ENCODE measurements at places on chromosomes 4 and X. TPM values are rescaled to one million over a fixed set of nuclear protein-coding genes. Genes with fewer than 3 reads are reported as not detected.

Gene CYSLTR1
- total RNA-seq: 3.1 TPM

DNA sequence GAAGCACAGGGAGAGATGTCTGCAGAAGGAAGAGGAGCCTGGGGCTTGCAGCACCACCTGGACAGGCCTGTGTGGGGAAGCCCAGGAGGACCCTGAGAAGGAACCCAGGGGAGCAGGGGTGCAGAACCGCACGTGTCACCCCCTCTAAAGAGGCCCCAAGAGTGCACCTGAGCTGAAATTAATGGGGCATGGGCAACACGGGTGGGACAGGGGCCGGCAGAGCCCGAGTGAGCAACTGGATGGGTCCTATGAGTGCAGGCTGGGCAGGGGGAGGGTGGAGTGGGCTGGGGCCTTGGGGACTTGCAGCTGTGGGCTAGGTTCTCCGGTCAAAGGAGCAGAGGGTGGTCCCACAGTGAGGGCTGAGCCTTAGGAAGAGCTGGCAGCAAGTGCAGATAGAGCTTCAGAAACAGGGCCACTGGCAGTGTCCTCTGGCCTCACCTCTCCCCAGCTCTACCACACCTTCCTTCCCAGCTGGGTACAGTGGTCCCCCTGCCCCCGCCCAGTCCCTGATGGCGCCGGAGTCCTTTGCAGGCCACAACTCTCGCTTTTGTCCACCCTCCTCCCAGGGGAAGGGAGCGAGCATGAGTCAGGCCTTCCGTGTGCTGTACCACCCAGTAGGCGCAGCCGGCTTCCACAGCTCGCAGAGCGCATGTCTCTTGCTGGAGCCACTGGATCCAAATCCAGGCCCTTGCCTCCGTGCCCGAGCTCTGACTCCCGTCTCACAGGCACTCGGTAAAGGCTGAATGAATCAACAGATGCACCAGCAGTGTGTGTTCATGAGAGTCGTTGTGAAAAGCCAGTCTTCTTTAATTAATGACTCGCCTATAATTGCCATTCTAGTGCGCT is 131.6 kb downstream of the HMX1 start:
- H3K4me3 ChIP-seq: no peak overlapping the region
- no peaks in the 10 kb centered on the region for H3K36me3 ChIP-seq
- no peaks in the 10 kb centered on the region for H3K4me1 ChIP-seq
- H3K27ac ChIP-seq: no peak overlapping the region
- DNase-seq: no peak

DNA sequence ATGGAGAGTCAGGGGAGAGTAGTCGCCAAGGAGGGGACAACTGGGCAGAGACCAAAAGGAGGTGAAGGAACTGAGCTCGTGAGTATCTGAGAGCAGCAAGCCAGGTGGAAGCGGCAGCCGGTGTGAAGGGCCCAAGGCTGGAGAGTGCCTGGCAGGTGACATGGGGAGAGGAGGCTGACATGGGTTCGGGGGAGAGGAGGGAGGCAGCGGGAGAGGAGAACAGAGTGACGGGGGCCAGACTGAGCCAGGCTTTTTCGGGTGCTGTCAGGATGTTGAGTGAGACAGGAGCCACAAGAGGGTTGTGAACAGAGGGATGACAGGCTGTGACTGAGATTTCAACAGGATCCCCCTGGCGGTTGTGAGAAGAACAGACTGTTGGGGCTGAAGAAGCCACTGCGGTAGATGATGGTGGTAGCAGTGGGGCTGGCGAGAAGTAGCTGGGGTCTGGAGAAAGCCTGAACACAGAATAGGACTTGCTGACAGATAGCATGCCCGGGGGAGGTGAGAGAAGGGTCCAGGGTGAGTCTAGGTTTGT is 5.7 kb downstream of the ELK1 start:
- peaks cover 52% of the 10 kb centered on the region for H3K36me3 ChIP-seq
- DNase-seq: no peak
- H3K27me3 ChIP-seq: no peaks in the 10 kb centered on the region

DNA sequence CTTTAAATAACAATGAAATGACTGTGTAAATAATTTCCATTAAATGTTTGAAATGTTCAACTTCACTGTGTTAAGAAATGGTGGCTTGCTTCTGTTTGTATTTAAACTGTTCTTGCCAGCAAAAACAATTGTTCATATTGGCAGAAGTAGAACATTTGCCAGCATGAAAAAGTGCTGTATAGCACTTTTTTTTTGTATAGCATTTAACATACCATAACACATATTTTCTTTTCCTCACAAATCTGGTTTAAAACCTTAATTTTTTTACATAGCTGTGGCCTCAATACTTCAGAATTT is 94.1 kb downstream of the COX18 start:
- no peak for DNase-seq
- H3K4me3 ChIP-seq: no peak overlapping the region
- no peaks in the 10 kb centered on the region for H3K36me3 ChIP-seq
- H3K4me1 ChIP-seq: no peaks in the 10 kb centered on the region

- no peak for DNase-seq
- no peak overlapping the region for H3K27ac ChIP-seq
- H3K4me1 ChIP-seq: peaks cover 20% of the 10 kb centered on the region
- H3K4me3 ChIP-seq: no peak overlapping the region
- peaks cover 2% of the 10 kb centered on the region for H3K27me3 ChIP-seq
These were observed 16.9 kb downstream of the RASSF6 start for GRCh38 chr4:73603271-73603710.

GRCh38 chrX:151227627-151228026 is 51.2 kb downstream of the GPR50 start:
- peaks cover 31% of the 10 kb centered on the region for H3K27me3 ChIP-seq
- no peak overlapping the region for H3K4me3 ChIP-seq
- H3K4me1 ChIP-seq: no peaks in the 10 kb centered on the region
- DNase-seq: no peak
- H3K36me3 ChIP-seq: no peaks in the 10 kb centered on the region

DNA sequence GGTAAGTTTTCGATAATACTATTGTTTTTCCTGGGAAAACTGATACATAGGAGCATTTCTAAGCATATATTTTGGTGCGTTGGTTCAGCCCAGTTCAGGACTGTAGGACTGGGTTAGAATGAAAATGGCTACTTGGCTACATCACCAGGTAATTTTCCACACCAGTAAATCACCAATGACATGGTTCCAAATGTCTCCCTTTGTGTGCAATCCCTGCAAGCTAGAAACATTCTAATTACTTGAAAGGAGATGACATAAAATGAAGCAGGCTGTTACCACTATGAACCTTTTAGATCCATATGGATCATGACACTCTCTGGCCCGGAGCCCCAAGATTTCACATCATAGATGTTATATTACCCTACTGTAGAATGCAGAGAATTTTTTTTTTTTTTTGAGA is 577.4 kb upstream of the FTHL17 start:
- H3K27me3 ChIP-seq: no peaks in the 10 kb centered on the region
- H3K36me3 ChIP-seq: no peaks in the 10 kb centered on the region
- no peak overlapping the region for H3K27ac ChIP-seq
- no peak for DNase-seq
- H3K4me1 ChIP-seq: no peaks in the 10 kb centered on the region
- no peak overlapping the region for H3K4me3 ChIP-seq

DNA sequence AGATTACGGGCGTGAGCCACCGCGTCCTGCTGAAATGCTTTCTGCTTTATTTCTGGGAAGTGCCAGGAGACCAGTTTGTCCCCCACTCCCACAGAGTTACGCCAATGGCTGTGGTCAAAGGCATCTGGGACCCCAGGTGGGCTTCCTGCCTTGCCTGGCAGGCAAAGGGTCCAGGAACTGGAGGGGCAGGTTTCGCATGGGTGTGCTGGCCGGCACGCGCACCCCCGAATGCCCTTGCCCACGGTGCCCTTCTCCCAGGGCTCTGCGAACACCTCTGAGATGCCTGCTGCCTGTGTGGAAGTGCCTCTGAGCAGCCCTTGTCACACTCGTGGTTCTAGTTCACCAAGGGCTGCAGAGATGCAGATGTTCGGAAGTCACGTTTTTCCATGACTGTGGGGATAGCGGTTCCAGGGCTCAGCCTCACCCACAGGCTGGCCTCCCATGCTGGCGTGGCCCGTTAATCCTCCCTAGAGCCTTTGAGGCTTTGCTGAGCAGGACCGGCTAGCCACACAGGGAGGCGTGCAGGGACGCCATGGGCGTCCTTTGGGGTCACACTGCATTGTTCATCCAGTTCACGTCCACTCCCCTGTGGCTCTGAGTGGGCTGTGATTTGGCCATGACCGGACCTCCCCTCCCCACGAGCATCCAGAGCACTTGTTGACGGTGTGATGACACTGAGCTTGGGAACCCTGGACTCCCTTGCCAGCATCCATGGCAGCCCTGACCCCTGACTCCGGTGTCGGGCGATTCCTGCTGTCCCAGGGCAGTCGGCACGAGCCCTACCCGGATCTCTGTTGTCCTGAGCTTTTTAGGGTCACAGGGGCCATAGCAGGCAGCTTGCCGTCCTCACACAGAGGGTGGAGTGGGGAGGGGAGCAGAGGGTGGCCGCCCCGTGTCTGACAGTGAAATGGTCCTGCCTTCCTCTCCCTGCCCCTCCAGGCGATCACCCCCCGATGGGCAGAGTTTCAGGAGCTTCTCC is 12.7 kb upstream of the ADD1 start:
- H3K4me1 ChIP-seq: peaks cover 12% of the 10 kb centered on the region
- no peak overlapping the region for H3K27ac ChIP-seq
- no peak for DNase-seq
- peaks cover 30% of the 10 kb centered on the region for H3K36me3 ChIP-seq
- no peaks in the 10 kb centered on the region for H3K27me3 ChIP-seq

Measured in activated CD4-positive, alpha-beta T cell treated with anti-CD3 and anti-CD28 coated beads for 36 hours (primary cell).